ENCODE measurements at places on chromosomes 2 and 18.

- no peak for DNase-seq
Observed at GRCh38 chr2:238015705-238016104, 45.1 kb upstream of the SCLY start.

GRCh38 chr2:20525041-20526035 lies 78.5 kb downstream of the RHOB start:
- no peak for DNase-seq

- DNase-seq = no peak
Observed at GRCh38 chr2:84778911-84779690, 101.8 kb downstream of the TRABD2A start.

- DNase-seq = no peak
Observed at GRCh38 chr18:49920731-49921130, 107.4 kb upstream of the ACAA2 start.

GRCh38 chr2:207759890-207760289 lies 9.8 kb downstream of the FZD5 start:
- DNase-seq = no peak

DNA sequence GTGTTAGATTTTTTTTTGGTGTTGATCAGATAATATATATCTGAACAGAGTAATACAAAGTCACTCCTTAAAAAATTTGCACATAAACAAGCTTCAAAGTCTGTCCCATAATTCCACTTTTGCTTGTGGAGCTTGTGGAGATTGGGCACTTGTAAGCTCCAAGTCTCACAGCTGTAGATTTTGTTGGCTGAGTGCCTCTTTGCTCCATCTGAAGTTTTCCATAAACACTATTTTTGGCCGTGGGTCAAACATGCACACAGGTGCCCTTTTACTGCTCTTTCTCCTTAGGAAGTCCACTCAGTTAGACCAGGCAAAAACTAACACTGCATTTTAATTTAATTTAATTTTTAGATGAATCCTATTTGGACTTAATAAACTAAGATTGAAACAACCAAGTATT lies 3.6 kb upstream of the KCNJ13 start:
- DNase-seq = no peak

- no peak for DNase-seq
Observed at GRCh38 chr2:56410140-56410539, 226.3 kb downstream of the CCDC85A start.

DNA sequence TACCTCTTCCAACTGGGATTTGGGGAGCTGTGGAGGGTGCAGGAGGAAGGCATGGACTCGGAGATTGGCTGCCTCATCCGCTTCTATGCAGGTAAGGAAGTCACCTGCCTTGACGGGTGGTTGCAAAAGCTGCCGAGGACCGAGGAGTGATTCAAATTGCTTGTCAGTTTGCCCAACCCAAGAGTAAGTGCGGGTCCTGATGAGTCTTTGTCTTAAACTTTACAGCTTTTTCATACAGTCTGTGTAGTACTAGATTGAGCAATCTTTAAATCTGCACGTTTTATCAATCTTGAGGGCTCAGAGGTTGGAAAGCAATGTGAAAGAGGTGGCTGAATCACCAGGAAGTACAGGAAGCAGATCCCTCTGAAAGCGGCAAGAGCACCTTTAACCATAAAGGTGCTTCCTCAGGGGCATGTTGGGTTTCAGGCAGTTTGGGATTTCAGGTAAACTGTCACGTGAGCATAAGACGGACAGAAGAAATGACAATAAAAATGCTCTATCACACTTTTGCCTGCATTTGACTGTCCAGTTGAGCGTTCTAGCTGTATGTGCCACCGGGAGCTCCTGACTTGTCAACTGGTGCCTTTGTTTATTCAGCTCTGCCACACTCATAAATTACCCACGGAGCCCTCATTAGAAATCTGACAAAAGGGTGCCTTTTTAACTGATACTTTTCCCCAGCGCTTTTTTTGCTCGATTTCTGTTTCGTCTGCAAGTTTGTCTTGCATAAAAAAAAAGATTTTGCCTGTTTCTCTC lies 2.0 kb downstream of the PHLPP1 start:
- peak; percentile 36 for DNase-seq

- no peak for DNase-seq
Observed at GRCh38 chr18:60684843-60685513, 312.4 kb upstream of the MC4R start.

DNA sequence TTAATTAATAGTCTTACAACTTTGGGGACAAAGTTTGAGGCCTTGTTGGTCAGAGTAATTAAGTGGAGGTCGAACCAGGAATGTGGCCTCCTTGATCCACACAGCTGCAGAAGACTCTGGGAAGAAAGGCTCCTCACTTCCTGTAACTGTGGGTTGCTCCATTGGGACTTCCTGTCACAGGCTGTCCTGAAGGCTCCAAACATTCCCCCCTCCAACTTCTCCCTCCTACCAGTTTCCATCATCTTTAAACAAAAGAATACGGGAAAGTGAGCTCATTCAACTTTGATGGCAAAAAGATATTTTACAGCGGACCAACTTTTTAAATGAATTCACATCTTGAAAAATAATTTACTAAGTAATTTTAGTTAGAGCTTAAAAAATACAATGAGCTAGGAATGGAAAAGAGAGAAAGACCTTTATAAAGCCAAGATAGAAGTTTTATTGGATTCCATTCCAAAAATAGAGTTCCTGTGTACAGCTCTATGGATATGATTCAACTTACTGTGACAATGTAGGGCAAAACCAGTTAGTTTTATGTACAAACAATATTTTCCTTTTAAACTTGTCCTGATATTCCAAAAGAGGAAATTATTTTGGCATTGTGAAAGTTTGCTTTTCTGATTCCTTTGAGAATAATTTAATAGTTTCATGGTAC lies 212.0 kb upstream of the NABP1 start:
- DNase-seq = no peak

DNA sequence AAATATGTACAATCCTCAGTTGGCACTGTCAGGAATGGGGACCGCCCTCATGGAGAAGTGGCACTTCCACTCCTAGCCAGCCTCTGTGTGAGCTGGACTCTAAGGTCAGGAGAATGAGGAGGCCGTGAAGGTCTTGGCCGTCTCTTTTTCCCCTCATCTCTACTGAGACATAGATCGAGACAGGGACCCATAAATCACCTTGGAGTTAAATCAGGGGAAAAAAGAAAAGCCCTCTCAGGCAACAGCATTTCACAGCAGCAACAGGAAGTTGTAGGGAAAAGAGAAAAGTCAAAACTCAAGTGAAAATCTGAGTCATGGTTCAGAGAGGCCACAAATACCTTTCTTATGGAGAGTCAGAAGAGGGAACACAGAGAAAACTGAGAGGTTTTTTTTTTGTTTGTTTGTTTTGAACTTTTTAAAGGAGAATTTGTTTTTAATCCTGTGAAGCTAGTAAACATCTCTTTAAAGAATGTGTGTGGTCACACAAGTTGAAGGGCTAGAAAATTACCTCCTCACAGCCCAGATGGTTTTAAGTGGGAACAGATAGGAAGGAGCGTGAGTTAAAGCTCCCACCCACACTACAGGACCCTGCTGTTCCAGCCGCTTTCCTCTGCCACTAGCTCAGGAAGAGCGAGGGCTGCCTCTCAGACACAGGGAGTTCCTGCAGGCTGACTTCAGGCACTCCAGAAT lies 30.6 kb upstream of the CYP1B1 start:
- DNase-seq = no peak

DNA sequence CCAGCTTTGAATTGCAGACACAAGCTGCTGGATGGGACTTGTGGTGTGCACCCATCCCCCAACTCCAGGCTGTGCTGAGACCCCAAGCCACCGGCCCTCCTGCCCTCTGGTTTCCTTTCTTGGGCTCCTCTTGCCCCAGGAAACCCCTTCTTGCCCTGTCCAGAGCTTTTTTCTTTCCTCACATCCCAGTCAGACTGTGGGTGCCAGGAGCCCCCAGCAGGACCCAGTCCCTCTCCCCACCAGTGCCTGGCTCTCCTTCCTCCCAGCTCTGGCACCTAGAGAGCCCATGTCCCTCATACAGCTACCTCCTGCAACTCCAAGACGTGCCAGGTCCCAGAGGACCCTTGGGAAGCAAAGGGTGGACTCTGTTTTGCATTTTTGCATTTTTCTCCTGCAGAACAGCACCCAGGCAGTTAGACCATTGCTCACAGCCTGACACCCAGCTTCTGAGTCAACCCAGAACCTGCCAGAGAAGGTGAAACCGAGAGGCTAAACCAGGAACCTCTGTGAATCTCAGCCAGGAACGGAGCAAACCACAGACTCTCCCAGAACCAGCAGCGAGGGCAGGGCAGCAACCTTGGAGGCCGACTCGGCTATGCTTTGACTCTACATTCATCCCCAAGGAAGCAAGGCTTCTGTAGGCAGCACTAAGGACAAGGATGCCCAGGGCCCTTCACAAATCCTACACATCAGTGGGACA lies 221.1 kb downstream of the ANAPC1 start:
- no peak for DNase-seq

- DNase-seq = no peak
Observed at GRCh38 chr18:51907687-51908597, 432.1 kb upstream of the DCC start.

DNA sequence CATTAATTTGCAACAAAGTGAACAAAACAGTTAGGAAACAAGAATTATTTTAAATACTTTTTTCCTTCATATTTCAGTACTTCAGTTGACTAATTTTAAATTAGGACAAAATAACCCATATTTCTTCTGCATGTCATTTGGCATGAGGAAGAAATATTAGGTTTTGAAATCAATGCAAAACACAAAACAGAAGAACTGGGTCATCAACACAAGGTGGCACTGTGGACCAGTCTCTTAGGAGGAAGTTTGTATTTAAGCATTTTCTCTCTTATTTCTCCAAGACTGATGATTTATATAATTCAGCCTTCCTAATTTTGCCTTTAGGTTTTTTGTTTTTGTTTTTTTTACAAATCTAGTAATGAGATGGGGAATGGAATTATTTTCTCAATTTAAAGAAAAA lies 352.8 kb upstream of the KCNH7 start:
- no peak for DNase-seq

DNA sequence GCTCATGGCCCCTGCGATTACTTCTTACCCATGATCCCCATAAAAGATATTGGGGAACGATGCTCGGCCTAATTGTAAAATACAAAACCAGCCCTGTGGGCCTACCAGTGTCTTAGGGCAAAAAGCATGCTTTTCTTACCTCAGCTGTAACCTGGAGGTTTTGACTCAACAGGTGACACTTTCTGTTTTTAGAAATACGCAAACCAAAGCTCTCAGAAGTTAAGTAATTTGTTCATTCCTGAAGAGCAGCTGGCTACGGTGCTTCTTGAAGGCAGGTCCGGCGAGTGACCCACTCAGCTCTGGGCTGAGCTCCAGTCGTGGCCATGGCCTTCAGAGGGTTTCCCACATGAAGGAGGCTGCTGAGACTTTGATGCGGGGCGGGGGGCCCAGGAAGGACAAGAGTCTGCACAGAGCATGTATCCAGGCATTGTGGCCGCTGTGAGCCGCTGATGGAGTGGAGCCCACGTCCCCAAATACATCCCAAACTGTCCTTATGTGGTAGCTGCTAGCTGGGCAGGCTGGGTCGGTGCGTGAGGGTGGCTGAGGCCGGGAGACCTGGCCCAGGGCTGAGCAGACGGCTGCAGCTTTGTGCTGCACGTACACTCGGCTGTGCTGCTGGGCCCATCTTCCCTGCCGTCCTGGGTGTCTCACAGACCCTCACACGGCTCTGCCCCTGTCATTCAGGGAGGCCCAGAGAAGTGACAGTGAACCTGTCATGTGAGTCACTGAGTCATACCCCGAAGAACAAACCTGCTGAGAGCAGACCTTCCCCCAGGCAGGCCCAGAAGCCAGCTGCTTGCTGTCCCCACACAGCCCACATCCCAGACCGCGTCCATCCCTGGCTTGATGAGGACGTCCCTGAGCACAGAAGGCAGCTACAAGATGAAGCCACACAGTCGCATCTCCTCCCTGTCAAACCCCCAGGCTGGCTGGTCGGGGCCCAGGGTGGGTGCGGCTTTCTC lies 34.1 kb downstream of the ITGB1BP1 start:
- DNase-seq = no peak
